SHP77 treated with DMSO at 0.1 percent for 48 hours (cell line): ENCODE measurements at places on chromosomes 12 and 14.
A peak's percentile ranks its signal among the peaks of the same experiment; 100 is the strongest.

- no peak for DNase-seq
Measured at GRCh38 chr14:94175011-94175745, 1.1 kb downstream of the PPP4R4 start.

DNA sequence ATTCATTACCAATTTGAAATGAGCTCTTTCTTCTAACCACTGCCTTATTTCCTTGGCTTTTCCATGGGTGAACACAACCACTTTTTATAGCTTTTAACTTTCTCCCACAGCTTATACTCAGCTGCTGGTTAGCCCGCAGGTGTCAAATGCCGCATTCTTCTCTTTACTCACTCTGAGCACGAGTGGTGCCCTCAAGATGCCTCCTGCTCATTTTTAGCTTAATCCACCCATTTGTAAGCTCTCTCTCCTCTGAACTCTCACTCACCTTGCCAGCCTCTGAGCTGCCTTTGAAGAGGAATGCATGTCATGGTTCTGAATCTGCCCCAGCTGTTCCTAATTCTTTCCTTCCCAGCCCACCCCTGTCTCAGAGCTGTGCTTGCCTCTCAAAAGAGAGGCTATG is 449.4 kb upstream of the PRICKLE1 start:
- no peak for DNase-seq

DNA sequence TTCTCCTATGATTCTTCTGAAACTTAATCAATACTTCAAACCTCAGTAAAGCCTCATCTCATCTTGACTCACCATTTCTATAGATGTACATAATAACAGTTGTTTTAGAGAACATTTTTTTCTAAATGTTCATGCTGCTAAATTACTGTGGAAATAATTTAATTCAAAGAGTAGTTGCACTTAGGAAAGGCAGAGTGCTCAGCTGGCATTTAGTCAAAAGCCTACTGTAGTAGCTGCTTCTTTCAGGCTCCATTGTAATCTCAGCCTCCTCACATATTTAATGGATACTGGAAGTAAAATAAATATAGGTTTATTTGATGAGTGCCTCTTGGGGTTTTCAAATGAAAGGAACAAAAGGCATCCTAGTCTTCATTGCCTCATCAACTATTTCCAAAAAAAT is 325.0 kb downstream of the CCER1 start:
- no peak for DNase-seq

DNA sequence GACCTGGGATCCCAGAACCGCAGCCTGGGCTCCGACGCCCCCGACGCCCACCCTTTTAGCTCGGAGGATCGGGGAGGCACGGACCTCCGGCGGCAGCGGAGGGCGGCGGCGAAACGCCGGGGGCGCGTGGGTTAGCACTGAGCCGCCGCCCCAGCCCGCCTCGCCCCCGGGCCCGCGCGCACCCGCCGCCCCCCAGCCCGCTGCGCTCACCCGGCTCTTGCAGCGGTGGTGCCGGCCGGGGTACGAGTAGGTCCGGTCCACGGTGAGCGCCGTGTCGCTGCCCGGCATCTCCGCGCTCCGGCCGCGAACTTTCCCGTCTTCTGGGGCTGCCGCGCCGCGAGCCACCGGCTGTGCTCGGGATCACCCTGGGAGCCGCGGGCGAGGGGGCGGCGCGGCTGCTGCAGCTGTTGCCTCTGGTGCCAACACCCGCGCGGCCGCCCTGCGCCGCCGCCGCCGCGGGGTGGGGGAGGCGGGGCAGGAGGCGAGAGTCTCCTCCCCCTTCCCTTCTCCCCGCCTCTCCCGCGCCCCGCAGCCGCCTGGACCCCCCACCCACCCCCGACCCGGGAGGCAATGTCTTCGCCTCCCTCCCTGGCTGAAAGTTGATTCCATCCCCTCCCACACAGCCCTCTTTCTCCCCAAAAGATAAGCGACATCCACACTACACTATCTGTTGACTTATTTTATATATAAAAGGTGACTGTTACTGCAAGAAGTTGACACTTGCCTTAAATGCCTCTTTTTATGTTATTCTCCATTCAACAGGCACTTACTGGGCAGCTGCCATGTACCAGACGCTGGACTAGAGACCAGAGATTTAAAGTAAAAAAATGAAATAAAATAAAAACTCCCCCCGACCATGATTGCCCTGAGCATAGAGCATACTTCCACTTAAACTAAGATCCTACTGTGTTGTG is at the start of gene TMCC3:
TMCC3 (minus strand) TSS at position 415 of the 914 bp plus-strand sequence; CDS start at position 288, 127 bp downstream.
- no peak for DNase-seq

GRCh38 chr14:88194531-88194930 is 128.5 kb downstream of the KCNK10 start:
- DNase-seq = no peak

GRCh38 chr12:115295886-115296285 is 611.9 kb upstream of the TBX3 start:
- no peak for DNase-seq

- no peak for DNase-seq
Measured at GRCh38 chr12:22627371-22627770, 2.4 kb downstream of the ETNK1 start.

DNA sequence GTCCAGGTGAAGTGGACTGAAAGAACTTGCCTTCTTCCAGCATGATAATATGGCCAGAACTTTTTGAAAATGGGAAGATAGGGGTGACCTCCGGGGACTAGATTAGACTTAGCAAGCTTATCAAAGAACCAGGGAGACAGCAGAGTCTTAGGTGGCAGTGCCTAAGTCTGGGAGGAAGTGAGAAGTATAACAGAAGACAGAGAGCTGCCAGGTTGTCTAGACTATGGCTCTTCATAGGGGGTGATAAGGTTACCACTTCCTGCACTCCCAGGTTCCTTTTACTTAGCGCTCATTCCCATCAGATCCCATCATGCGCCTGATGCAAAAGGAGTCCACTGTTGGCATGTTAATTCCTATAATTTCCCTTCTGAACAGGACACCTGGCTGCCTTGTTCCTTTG is 69.9 kb downstream of the PLXNC1 start:
- DNase-seq = no peak

DNA sequence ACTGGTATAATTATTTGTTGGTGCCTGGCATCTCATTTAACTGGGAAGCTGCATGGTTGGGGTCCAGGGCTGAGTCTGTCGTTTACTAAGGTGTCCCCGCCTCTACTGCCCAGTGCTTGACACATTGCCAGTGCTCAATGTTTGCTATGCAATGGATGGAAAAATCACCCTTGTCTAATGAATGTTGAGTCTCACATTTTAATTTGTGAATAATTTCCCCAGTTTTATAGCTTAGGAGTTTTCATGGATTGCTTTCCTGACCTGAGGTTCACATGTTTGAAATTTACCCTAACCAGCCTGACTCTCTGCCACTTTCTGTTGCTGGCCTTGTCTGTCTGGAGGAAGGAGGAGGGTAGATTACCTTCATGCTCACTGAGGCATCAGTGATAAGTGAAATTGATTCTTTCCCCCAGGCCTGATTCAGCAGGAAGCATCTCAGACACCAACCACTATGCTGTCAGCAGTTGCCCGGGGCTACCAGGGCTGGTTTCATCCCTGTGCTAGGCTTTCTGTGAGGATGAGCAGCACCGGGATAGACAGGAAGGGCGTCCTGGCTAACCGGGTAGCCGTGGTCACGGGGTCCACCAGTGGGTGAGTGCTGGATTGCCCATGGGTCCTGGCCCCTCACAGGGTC is 2.4 kb downstream of the DHRS2 start:
- DNase-seq = no peak

DNA sequence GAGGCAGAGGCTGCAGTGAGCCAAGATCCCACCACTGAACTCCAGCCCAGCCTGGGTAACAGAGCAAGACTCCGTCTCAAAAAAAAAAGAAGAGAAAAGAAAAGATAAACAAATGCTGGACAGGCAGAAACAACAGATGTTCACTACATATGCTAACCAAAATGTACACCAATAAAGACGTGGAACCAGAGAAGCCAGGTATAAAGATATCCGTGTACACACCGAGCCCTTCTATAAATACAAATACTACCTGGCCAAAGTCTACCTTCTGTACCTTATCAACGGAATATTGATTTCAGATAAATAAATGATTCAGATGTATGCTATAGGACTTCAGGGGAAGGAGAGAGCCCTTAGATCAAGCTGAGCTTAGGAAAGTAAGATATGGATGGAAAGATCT is 10.8 kb upstream of the KRT8 start:
- DNase-seq = no peak

- no peak for DNase-seq
Measured at GRCh38 chr14:95549656-95550585, 15.1 kb downstream of the GLRX5 start.

DNA sequence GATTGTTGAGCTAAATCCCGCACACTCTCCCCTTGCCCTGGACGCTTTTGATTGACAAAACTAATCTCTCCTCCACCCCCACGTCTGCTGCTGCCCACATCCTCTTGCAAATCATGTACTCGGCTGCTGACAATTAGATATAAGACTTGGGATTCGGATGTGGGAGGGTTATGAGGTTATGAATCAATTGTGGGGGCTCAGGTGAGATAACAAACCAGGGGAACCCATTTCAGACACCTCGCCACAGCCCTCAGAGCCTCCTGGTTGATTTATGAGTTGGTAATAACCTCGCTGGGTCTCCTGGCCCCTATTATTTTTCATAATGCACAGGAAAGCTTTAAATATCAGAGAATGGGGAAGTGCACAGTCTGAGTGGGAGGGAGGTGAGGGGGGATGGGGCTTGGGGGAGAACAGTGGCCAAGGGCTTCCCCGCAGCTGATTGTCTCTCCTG is 449.9 kb downstream of the DPF3 start:
- no peak for DNase-seq

GRCh38 chr12:78040111-78040510 is 209.4 kb downstream of the NAV3 start:
- no peak for DNase-seq

- no peak for DNase-seq
Measured at GRCh38 chr12:128707488-128707887, 116.3 kb downstream of the SLC15A4 start.

GRCh38 chr14:20614038-20614840 is 23.1 kb upstream of the RNASE12 start:
- DNase-seq = peak; percentile 80

- no peak for DNase-seq
Measured at GRCh38 chr12:50111395-50111692, 692 bp upstream of the COX14 start.

DNA sequence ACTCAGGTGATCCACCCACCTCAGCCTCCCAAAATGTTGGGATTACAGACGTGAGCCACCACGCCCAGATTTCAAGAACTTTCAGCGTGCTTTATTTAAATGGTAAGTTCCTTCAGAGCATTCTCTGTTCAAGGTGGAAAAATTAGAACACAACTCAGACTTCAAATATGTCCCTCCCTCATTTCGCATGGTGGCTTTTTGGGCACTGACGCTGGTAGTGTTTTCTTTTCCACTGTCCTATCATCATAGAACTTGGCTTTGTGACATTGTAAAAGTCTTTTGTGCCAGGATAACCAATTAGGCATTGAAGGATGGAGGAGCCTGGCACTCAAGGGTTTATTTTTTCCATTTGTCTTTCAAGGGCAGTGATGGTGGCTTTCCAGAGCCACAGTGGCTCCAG is 190.8 kb downstream of the NUAK1 start:
- DNase-seq = no peak

- no peak for DNase-seq
Measured at GRCh38 chr14:79044894-79045624, 874.9 kb downstream of the NRXN3 start.

- DNase-seq = no peak
Measured at GRCh38 chr12:11701433-11701832, 52.0 kb downstream of the ETV6 start.

- DNase-seq = no peak
Measured at GRCh38 chr12:108837680-108838079, 19.7 kb downstream of the SSH1 start.

DNA sequence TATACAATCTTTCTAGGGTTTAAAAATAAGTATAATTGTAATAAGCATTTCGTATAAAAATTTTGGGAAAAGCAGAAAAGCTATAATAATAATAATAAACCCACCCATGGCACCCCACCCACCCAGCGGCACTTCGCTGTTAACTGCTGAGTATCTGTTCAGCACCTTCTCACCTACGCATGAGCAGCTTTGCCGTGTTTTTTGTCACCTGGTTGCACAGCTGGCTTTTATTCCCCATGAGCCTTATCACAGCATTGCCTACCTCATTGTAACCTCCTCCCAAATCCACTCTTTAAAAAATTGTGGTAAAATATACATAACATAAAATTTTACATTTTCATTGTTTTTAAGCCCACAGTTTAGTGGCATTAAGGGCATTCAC is 34.7 kb downstream of the CYP46A1 start:
- no peak for DNase-seq

- DNase-seq = no peak
Measured at GRCh38 chr12:131574395-131574771, 136.5 kb upstream of the SFSWAP start.

DNA sequence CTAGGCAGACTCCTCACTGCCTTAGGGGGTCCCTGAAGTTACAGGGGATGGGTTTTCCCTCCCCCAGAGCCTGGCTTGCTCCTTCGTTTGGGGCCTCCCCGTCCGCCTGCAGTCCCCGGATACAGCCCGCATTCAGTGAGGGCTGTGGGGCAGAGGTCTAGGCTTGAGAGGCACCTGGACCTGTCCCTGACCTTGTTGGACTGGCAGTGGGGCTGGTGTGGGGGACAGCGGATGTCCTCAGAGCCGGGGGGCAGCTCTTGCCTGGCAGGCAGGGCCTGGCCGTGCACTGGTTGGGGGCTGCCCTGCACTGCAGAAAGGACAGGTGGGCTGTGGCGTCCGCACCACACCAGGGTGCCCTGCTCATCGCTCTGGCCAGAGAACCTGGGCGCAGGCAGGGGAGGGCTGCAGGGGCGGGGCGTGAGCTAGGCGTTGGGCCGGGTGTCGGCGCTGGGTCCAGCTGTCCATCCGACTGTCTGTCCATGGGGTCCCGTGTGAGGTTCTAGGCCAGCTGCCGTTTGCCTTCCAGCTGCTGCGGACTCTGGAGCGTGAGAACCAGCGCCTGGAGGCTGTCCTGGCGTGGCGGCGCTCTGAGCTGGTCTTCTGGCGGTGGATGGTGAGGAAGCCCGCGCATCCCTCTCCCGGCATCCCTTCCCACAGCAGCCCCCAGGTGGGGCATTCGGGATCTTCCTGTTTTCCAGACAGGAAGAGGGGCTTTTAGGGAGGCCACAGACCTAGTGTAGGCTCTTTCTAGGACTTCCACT is 6.0 kb downstream of the TEDC1 start:
- no peak for DNase-seq

DNA sequence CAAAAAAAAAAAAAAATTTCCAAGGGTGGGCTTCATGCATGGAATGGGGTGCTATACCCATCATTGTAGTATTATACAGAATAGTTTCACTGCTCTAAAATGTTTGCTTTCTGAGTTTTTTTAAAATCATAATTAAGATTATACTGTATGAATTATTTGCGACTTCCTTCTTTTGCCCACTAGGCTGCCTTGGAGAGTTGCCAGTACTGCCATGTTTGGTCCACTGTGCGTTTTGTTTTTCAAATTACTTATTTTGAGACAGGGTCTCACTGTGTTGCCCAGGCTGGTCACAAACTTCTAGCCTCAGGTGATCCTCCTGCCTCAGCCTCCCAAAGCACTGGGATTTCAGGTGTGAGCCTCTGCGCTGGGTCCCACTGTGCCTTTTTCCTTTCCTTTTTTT is 19.9 kb downstream of the PLBD2 start:
- DNase-seq = no peak

- DNase-seq = no peak
Measured at GRCh38 chr12:18681818-18682217, 56.0 kb downstream of the PLCZ1 start.

- DNase-seq = no peak
Measured at GRCh38 chr12:44889926-44890325, 13.8 kb upstream of the NELL2 start.
